Activated CD4-positive, alpha-beta T cell treated with anti-CD3 and anti-CD28 coated beads, Interleukin-2, amount 10 ng/mL, durations not matched to agents 7 days and 5 days (primary cell): ENCODE measurements at places on chromosomes 12 and 14. TPM values are rescaled to one million over a fixed set of nuclear protein-coding genes. Genes with fewer than 3 reads are reported as not detected.

CISTR gene
- not detected for total RNA-seq

TMPRSS12 gene
- total RNA-seq = not detected

MTHFD1 gene
- total RNA-seq = 165 TPM

OR2AP1 gene
- total RNA-seq = not detected

DNA sequence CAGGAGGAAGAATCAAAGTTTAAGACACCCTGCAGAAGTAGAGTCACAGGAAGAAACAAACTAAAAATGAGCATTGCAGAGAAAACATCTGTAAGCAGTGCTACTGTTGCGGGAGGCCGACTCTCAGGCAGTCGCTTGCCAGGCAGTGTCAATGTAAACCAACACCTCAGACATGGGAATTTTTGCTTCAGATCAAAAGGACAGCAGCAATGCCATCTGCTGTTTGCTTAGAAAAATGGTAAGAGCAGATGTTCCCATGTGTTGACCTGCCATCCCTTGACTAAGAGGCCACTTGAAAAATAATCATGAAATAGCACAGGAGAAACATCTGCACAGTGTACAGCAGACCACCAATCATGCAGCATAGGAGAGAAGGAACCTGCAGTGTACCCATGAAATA lies 196.6 kb downstream of the SLC25A21 start:
- DNase-seq = no peak

DNA sequence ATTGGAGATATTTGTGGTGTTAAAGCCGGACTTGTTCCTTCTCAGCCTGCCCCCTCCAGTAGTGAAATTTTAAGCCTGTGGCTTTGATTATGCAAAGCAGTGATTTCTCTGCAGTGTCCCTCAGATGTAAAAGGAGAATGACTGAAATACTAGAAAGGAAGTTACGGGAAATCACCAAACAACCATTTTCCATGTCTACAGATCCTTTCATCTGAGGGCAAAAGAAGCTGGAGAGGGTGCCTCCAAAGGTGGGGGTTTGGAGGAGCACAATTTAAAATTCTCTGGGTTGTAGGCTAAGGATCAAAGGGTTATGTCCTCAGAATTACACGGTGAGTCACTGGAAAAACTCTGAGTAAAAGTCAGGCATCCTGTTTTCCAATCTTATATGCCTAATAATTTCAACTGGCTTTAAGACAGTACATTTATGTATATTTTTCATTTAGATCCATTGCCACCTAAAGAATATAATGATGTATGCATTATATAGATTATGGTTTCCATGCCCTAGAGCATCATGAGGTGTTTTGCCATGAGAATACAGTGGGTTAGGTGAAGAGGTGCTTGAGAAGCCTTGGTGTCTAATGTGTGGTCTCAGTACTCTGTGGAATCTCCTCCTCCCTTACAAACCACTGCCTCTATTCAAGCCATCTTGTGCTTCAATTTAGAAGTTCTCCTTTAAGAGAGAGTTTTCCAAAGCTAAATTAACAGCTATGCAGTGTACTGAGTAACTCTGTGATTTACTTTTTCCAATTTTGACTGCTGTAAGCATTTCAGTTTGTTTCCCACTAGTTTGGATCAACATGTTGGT lies 362.1 kb downstream of the RAD51B start:
- no peak for DNase-seq

GRCh38 chr12:44696542-44696941 lies 179.6 kb downstream of the NELL2 start:
- DNase-seq = no peak

GRCh38 chr12:103707446-103707845 lies 120.4 kb downstream of the STAB2 start:
- no peak for DNase-seq
